ENCODE measurements at places on chromosomes 13 and 19. TPM values are rescaled to one million over a fixed set of nuclear protein-coding genes. Genes with fewer than 3 reads are reported as not detected.
A peak's percentile ranks its signal among the peaks of the same experiment; 100 is the strongest.

GRCh38 chr19:33998739-33999345, 173.5 kb upstream of the LSM14A start:
- peaks cover 2% of the 10 kb centered on the region for H3K27me3 ChIP-seq
- no peaks in the 10 kb centered on the region for H3K36me3 ChIP-seq
- no peaks in the 10 kb centered on the region for H3K4me1 ChIP-seq
- no peak overlapping the region for H3K4me3 ChIP-seq

DNA sequence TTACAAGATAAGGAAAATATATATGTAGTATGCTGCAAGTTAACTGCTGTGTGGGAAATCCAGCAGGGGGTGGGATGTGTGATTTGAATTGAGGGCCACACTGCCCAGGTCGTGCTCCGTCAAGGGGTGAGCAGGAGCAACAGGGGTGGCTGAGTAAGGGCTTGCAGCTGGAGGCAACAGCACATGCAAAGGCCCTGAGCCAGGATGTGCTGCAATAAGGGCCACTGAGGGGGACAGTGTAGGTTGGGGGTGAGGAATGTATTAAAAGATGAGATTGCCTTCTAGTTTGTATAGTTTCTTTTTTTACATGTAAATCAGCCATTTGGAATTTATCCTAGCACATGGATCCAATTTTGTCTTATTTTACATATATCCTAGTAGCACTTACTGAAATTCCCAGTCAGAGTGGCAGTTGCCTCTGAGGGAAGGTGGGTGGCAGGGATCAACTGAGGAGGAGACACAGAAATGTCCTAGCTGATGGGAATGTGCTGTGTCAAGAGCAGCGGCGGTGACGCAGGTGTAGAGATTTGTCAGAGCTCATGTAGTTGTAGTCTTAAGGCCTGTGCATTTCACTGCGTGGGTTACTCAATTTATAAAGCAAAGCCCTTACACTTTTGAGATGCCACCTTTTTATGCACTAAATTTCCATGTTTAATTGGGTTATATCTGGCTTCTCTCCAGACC, 5.4 kb upstream of the RBM42 start:
- no peak overlapping the region for H3K27ac ChIP-seq
- DNase-seq: no peak
- no peaks in the 10 kb centered on the region for H3K36me3 ChIP-seq
- H3K27me3 ChIP-seq: no peaks in the 10 kb centered on the region
- peaks cover 6% of the 10 kb centered on the region for H3K4me1 ChIP-seq
- no peak overlapping the region for H3K4me3 ChIP-seq

GRCh38 chr19:33681081-33681680, 59.4 kb downstream of the CHST8 start:
- peaks cover 2% of the 10 kb centered on the region for H3K4me1 ChIP-seq
- H3K27ac ChIP-seq: no peak overlapping the region
- no peak overlapping the region for H3K4me3 ChIP-seq
- H3K27me3 ChIP-seq: peaks cover 11% of the 10 kb centered on the region
- no peaks in the 10 kb centered on the region for H3K36me3 ChIP-seq
- no peak for DNase-seq

DNA sequence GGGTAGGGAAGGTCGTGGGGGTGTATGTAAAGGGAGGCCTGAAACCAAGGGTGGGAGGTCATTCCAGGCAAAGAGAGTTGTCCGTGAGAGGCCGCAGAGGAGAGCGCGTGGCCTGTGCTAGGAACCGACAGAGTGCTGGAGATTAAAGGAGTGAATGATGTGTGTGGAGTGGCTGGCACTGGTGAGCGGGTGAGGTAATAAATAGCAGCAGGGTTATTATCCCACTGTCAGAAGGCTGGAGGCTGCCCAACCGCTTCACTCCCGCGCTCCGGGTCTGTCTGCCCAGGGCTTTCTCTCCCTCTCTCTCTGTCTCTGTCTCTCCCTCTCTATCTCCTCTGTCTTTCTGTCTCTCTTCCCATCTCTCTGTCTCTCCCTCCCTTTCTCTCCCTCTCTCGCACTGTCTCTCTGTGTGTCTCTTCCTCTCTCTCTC, 17.4 kb downstream of the ZNF579 start:
- no peak overlapping the region for H3K4me3 ChIP-seq
- no peak for DNase-seq
- no peak overlapping the region for H3K27ac ChIP-seq
- H3K4me1 ChIP-seq: no peaks in the 10 kb centered on the region

DNA sequence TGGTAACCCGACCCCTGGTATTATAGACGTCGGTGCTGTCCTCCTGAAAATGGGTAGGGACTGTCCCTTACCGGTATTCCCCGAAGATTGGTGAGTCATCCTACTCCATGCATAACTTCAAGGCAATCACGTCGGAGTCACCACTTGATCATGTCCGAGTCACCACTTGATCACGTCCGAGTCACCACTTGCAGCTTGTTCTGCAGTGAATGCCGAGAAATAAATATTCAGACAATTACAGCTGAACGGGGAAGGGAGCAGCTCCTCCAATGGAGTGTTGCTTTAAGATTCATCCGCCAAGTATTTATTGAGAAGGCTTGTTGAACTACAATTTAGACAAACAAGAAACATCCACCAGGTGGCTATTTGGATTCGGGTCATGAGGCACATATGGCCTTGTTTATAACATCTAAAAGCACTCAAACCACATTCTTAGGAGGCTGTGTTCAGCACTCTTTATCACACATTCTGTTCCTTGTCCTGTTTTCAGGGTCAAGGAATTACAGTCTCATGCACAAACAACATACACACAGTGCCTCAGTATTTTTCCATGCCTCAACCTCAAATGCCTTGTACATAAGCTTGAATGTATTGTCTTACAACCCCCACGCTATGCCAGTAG, 43.1 kb downstream of the ZNF726 start:
- H3K27ac ChIP-seq: no peak overlapping the region
- DNase-seq: no peak
- H3K36me3 ChIP-seq: no peaks in the 10 kb centered on the region
- no peaks in the 10 kb centered on the region for H3K4me1 ChIP-seq
- no peak overlapping the region for H3K4me3 ChIP-seq

The BLVRB gene
- total RNA-seq: 53.1 TPM

GRCh38 chr13:20127262-20127561, 33.6 kb downstream of the GJA3 start:
- peaks cover 5% of the 10 kb centered on the region for H3K27me3 ChIP-seq
- no peaks in the 10 kb centered on the region for H3K36me3 ChIP-seq
- H3K27ac ChIP-seq: peak overlapping the region; percentile 46
- DNase-seq: no peak
- peak overlapping the region; percentile 59 for H3K4me3 ChIP-seq
- H3K4me1 ChIP-seq: peaks cover 12% of the 10 kb centered on the region

DNA sequence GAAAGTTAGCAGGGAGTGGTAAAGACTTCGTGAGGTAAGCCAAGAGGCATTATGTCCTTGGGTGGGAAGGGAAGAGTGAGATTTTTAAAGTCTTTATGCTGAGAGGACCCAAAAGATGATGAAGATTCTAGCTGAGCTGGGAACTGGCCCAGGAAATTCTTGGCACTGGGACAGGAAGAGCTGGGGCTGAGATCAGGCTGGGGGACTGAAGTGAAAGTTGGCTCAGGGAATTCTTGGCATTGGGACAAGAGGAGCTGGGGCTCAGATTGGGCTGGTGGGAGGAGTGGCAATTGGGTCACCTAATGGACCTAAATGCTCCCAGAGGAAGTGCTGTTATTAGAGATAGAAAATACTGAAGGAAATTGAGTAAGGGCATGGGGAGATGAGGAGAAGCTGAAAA, 8.8 kb downstream of the SCEL start:
- no peak for DNase-seq
- H3K27me3 ChIP-seq: peaks cover 18% of the 10 kb centered on the region
- H3K27ac ChIP-seq: no peak overlapping the region
- H3K4me3 ChIP-seq: no peak overlapping the region
- H3K36me3 ChIP-seq: no peaks in the 10 kb centered on the region
- H3K4me1 ChIP-seq: peaks cover 7% of the 10 kb centered on the region

DNA sequence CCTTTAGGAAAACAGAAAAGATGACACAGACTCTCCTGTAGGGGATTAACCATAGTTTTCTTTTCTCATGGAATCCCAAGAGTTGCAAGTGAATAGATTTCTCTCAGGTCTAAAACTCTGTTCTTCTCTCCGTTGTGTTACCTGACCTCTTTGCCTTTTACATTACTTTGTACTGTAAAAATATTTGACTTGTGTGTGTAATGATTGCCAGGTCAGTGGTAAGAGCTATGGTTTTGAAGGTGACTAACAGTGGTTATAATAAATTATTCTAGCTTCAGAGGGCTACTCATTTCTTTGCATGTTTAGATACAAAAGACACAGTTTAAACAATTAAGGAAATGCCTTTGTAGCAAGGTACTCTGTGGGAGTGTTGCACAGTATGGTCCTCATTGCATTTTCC, 23.0 kb upstream of the PSG2 start:
- no peaks in the 10 kb centered on the region for H3K4me1 ChIP-seq
- DNase-seq: no peak
- no peak overlapping the region for H3K4me3 ChIP-seq
- H3K27ac ChIP-seq: no peak overlapping the region
- no peaks in the 10 kb centered on the region for H3K36me3 ChIP-seq
- no peaks in the 10 kb centered on the region for H3K27me3 ChIP-seq

- H3K27ac ChIP-seq: peak overlapping the region; percentile 68
- DNase-seq: no peak
- H3K4me1 ChIP-seq: peaks cover 58% of the 10 kb centered on the region
- H3K36me3 ChIP-seq: peaks cover 2% of the 10 kb centered on the region
These were observed 1.8 kb downstream of the VASP start for GRCh38 chr19:45508861-45509691.

The CYP4F8 gene
- not detected for total RNA-seq

GRCh38 chr19:291561-292280, 518 bp upstream of the PLPP2 start:
- H3K36me3 ChIP-seq: no peaks in the 10 kb centered on the region
- peaks cover 18% of the 10 kb centered on the region for H3K27me3 ChIP-seq
- DNase-seq: peak; percentile 75
- no peak overlapping the region for H3K4me3 ChIP-seq
- H3K4me1 ChIP-seq: peaks cover 32% of the 10 kb centered on the region

DNA sequence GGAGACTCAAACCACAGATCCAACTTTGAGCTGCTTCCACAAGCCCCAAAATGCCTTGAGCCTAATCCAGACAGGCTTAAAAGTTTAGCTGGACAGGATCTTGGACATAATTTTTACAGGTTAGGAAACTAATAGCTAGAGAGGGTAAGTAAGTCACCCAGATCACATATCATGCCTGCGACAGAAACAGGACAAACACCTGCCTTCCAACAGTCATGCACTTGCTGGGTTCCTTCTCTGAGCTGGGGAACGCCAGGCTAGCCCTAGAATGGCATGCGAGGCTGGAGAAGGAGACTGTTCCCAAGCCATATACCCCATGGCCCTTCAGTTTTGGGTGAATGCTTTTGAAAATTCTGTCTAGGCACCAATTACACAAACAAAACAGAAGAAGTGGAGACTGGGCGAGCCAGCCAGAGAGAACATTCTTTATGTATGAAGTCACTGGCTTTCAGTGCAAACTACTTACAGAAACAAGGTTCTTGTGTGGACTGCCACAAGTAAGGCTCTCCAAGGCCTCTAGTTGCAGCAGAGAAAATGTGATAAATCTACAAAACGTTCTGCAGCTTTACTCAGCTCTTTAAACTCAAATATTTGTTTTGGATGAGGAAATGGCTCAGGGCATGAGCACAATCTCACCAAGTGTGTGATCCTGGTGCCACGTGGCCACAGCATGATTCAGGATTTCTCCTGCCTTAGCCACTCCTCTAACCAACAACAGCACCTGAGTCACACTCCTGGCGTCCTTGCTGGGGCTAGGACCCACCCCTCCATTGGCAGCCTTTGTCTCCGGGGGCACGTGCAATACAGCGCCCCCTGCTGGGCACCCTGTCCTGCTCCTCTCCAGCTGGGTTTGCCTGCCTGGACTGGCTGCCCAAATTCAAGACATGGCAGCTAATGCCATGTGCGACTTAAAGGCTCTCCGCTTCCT, 73.4 kb upstream of the UBL3 start:
- peak overlapping the region; percentile 59 for H3K4me3 ChIP-seq
- no peaks in the 10 kb centered on the region for H3K36me3 ChIP-seq
- H3K27ac ChIP-seq: peak overlapping the region; percentile 96
- H3K4me1 ChIP-seq: peaks cover 58% of the 10 kb centered on the region
- DNase-seq: no peak
- H3K27me3 ChIP-seq: no peaks in the 10 kb centered on the region

DNA sequence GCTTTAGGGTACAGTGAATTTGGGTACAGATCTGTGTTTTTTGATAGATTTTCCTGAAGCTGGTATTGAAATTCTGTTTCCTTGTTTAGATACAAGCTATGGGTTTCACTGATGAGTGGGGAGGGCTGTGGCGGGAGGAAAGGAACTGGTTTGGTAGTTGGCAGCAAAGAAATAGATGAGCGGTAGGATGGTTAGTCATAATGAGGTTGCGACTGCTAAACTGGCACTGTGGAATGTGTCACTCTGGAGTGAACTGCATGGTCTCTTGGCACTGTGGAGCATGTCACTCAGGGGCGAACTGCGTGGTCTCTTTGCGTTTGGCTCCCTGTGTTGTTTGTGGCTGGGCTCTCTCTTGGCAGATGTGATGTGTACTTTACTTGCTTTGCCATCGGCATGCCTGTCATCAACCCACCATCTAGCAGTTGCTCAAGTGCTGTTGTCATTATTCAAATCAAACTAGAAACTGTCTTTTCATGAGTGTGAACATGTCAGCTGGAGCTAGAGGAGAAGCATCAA, 82.1 kb downstream of the ATP8A2 start:
- H3K4me1 ChIP-seq: no peaks in the 10 kb centered on the region
- DNase-seq: no peak
- no peak overlapping the region for H3K4me3 ChIP-seq
- peaks cover 43% of the 10 kb centered on the region for H3K27me3 ChIP-seq
- H3K27ac ChIP-seq: no peak overlapping the region
- no peaks in the 10 kb centered on the region for H3K36me3 ChIP-seq

GRCh38 chr13:99182439-99182838, 18.2 kb upstream of the UBAC2 start:
- peaks cover 3% of the 10 kb centered on the region for H3K27me3 ChIP-seq
- H3K4me3 ChIP-seq: no peak overlapping the region
- no peak overlapping the region for H3K27ac ChIP-seq
- DNase-seq: no peak
- H3K36me3 ChIP-seq: no peaks in the 10 kb centered on the region

All from chondrocyte (in vitro differentiated cells).